H1 (cell line): ENCODE measurements at places on chromosomes 11 and 22.

DNA sequence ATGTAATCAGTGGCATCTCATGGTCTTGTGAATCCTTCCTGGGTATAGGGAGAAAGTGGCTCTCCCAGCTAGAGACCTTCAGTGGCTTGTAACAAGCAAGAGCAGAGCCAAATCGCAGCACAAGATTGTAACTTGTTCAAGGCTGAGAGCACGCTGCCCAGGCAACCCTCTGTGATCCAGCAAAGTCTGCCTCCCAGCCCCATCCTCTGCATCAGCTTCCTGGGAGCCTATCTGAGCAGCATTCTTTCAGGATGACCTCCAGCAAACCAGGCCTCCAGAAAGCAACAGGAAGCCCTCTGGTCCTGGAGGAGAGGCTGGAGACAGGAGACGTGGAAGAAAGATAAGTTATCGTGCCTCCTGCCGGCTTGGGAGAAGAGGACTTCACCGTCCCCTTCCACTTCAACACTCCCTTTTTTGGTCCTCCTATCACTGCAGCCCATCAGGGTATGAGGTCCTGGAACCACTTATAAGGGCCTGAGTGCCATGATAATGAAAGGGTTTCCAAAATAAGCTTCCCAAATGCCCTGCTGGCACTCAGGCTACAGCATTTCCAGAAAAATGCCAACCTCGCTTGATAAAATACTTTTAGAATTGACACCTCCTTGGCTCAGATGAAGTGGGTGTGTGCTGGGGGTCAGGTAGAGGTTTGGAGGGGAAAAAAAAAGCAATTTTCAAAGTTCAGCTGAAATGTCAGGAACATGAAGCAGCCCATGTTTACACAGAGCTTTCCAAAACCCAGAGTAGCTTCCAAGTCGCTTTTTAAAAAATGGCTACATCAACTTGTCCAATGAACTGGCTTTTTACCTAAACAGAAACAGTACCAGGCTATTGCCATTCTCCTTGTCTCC is 80.2 kb downstream of the PLEKHA7 start:
- H3K36me3 ChIP-seq: no peaks in the 10 kb centered on the region
- DNase-seq: no peak
- no peaks in the 10 kb centered on the region for H3K27me3 ChIP-seq
- H3K4me1 ChIP-seq: no peaks in the 10 kb centered on the region; the same call in 1 of the 2 replicates
- H3K4me3 ChIP-seq: no peak overlapping the region
- H3K27ac ChIP-seq: no peak overlapping the region

DNA sequence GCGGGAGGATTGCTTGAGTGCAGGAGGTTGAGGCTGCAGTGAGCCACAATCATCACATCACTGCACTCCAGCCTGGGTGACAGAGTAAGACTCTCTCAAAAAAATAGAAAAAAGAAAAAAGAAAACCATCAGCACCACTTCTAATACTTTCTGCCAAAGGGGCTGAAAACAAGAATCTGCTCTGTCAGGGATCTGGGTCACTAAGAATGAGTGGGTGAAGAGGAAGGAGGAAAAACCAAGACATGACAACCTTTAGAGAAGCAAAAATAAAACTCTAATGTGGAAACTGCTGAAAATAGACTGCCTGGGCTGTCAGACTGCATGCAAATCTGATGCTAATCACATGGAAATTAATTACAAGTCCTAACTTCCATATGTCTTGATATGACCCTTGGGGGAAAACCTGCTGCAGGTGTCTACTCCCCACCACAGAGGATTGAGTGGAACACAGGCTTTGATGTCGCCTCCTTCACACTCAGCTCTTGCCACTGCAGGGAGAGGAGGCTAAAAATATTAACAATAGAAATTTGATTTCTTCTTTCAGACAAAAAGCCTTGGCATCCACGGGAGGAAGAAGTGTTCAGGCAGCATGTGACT is 62.5 kb upstream of the CRTAM start:
- H3K4me1 ChIP-seq: no peaks in the 10 kb centered on the region; the same call in 1 of the 2 replicates
- DNase-seq: no peak
- no peak overlapping the region for H3K4me3 ChIP-seq
- H3K27me3 ChIP-seq: no peaks in the 10 kb centered on the region

GRCh38 chr11:67320011-67320410 is 16.7 kb downstream of the SSH3 start:
- DNase-seq: no peak
- no peak overlapping the region for H3K27ac ChIP-seq
- peaks cover 16% of the 10 kb centered on the region for H3K27me3 ChIP-seq
- no peak overlapping the region for H3K4me3 ChIP-seq
- no peaks in the 10 kb centered on the region for H3K36me3 ChIP-seq
- peaks cover 3% of the 10 kb centered on the region for H3K4me1 ChIP-seq

DNA sequence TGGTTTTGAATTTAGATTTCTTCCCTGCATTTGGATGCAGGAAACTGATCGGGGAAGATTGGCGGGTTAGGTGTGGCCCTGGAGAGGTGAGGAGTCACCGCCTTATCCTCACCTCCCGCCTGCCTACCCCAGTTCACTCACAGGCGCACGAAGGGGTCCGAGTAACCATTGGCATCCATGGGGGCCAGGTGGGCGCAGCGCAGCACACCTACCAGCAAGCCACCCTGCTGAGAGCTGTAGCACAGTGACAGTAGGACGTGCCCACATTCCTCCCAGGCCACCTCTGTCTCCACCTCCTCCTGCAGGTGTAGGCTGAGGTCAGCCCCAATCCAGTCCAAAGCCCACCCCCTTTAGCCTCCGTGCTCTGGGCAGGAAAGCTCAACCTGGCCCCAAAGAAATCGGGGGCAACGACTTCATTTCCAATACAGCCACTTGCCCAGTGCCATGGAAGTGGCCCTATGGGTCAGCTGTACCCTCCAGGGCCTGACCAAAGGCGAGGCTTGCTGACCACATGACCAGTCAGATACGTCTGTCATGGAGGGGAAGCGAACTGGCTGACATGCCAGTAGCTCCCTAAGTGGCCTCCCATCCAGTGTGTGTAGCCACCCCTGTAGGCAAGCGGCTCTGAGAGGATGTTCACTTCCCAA is 6.7 kb downstream of the NDUFV1 start:
- H3K4me1 ChIP-seq: peaks cover 13% of the 10 kb centered on the region
- no peak overlapping the region for H3K27ac ChIP-seq
- peaks cover 7% of the 10 kb centered on the region for H3K36me3 ChIP-seq
- DNase-seq: no peak

DNA sequence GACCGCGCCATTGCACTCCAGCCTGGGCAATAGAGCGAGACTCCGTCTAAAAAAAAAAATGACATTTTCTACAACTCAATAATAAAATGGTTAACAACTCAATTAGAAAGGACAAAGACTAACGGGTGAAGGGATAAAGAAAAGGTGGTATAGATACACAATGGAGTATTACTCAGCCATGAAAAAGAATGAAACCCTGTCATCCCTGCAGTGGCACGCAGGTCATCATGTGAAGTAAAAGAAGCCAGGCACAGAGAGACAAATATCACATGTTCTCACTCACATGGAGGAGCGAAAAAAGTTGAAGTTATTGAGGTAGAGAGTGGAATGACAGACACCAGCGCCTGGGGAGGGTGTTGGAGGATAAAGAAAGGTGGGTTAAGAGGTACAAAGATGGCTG is 39.0 kb downstream of the WNT7B start:
- H3K27ac ChIP-seq: no peak overlapping the region
- no peaks in the 10 kb centered on the region; the same call in 1 of the 2 replicates for H3K27me3 ChIP-seq
- no peak overlapping the region for H3K4me3 ChIP-seq
- no peaks in the 10 kb centered on the region for H3K36me3 ChIP-seq
- DNase-seq: no peak

- H3K27ac ChIP-seq: no peak overlapping the region
- H3K27me3 ChIP-seq: peaks cover 2% of the 10 kb centered on the region; the same call in 1 of the 2 replicates
Observed at GRCh38 chr11:14269692-14270573, 89.0 kb downstream of the RRAS2 start.

- no peaks in the 10 kb centered on the region for H3K4me1 ChIP-seq
- H3K27ac ChIP-seq: no peak overlapping the region
- no peak overlapping the region for H3K4me3 ChIP-seq
- no peaks in the 10 kb centered on the region for H3K36me3 ChIP-seq
Observed at GRCh38 chr22:28620244-28620922, 59.3 kb downstream of the TTC28 start.

DNA sequence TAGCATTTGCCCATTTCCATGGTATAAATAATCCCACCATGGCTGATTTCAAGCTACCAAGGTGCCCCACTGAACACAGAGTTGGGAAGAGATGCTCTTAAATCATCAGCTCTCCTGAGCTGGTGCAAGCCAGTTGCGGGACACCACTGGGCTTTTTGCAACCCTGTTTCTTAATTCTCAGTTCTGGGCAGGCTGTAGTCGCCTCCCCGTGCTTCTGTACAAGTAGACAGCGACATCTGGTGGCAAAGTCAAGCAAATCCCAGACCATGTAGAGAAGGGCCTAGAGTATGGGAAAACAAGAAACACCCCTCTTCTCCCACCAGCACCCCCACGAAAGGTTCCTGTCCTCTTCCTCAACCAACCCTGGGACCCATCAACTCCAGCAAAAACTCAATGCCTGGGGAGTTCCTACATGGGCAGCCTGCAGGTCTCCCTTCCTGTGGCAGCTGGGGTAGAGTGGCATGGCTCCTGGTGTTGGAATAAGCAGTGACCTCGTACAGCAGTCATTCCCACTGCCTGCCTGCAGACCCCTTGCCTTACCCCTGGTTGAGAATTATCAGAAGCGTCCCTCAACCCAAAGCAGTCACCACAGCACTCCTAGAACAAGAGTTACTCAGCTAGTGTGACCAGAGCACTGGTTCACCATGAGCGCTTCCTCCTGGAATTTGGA is 68.4 kb downstream of the IGLL5 start:
- no peaks in the 10 kb centered on the region for H3K4me1 ChIP-seq
- DNase-seq: no peak
- no peaks in the 10 kb centered on the region for H3K36me3 ChIP-seq
- H3K27me3 ChIP-seq: no peaks in the 10 kb centered on the region
- H3K27ac ChIP-seq: no peak overlapping the region

GRCh38 chr11:57599381-57599780 is 1.9 kb downstream of the SERPING1 start:
- H3K4me3 ChIP-seq: peak overlapping the region; percentile 64; the same call in 1 of the 2 replicates
- DNase-seq: no peak
- H3K27me3 ChIP-seq: no peaks in the 10 kb centered on the region
- no peak overlapping the region for H3K27ac ChIP-seq

- peaks cover 12% of the 10 kb centered on the region for H3K4me1 ChIP-seq
- no peak overlapping the region for H3K27ac ChIP-seq
- DNase-seq: no peak
- no peaks in the 10 kb centered on the region for H3K27me3 ChIP-seq
- H3K36me3 ChIP-seq: no peaks in the 10 kb centered on the region
Observed at GRCh38 chr22:29738118-29738815, 18.5 kb downstream of the CABP7 start.

- no peaks in the 10 kb centered on the region for H3K27me3 ChIP-seq
- DNase-seq: no peak
- H3K4me1 ChIP-seq: peaks cover 21% of the 10 kb centered on the region
- no peaks in the 10 kb centered on the region for H3K36me3 ChIP-seq
- no peak overlapping the region for H3K4me3 ChIP-seq
Observed at GRCh38 chr22:41488076-41488475, 19.2 kb downstream of the ACO2 start.

DNA sequence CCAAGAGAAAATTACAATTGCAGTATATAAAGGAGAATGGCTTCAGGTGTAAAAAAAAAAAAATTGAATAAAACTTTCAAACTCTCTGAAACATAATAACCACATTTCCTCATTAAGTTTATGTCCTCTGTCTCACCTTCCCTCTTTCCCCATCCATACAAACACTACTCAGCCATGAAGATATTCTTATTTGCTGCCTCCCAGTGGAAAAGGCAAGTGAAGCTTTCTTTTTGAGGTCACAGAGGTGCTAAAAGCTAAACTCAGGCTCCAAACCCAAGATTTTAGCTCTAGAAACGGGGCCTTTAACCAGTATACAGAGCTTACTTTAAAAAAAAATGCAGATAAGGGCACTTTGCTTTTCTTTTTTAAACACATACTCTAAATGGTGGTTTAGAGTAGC is 1568.5 kb downstream of the FAM181B start:
- no peak overlapping the region for H3K27ac ChIP-seq
- H3K27me3 ChIP-seq: no peaks in the 10 kb centered on the region
- no peak for DNase-seq
- H3K4me1 ChIP-seq: no peaks in the 10 kb centered on the region
- H3K36me3 ChIP-seq: no peaks in the 10 kb centered on the region

GRCh38 chr11:55634813-55635212 is at the start of gene OR4P4:
Gene OR4P4 (plus strand): TSS chr11:55635113.
- no peaks in the 10 kb centered on the region for H3K27me3 ChIP-seq
- no peak for DNase-seq
- no peak within 1 kb of the TSS for H3K4me3 ChIP-seq
- no peak within 1 kb of the TSS for H3K27ac ChIP-seq
- H3K4me1 ChIP-seq: no peaks in the 10 kb centered on the region

- no peaks in the 10 kb centered on the region for H3K36me3 ChIP-seq
- H3K27ac ChIP-seq: no peak overlapping the region
- no peak overlapping the region for H3K4me3 ChIP-seq
Observed at GRCh38 chr11:64560139-64560771, 30.8 kb upstream of the SLC22A12 start.

DNA sequence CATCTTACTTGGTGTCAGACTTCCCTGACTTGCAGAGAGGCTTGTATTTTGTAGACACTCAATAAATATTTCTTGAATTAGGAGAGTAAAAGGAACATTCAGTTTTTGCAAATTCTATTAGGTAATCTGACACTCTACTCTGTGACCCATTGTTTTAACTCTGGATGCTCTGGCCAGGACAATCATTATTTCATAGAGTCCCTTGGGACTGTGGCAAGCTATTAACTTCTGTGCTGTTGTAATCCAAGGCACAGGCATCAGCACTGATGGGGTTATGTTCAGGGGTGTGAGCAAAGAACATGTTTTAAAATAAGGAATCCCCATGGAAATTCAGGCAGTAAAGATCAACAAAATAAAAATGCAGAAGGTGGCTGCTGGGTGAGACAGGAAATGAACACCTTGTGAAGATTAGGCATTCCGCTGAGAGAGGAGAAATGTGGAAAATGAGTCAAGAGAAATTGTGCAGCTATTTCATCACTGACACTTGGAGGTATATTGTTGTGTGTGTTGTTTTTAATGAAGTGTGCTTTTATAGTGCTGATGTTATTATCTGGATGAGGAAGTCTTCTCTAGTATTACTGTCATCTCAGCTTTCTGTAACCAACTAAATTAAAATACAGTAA is 175.2 kb downstream of the WNT11 start:
- no peak overlapping the region for H3K4me3 ChIP-seq
- H3K36me3 ChIP-seq: no peaks in the 10 kb centered on the region
- no peaks in the 10 kb centered on the region for H3K4me1 ChIP-seq
- DNase-seq: no peak
- no peak overlapping the region for H3K27ac ChIP-seq
- no peaks in the 10 kb centered on the region for H3K27me3 ChIP-seq

- DNase-seq: peak; percentile 84
- peak overlapping the region; percentile 40 for H3K4me3 ChIP-seq
- H3K36me3 ChIP-seq: no peaks in the 10 kb centered on the region
- H3K4me1 ChIP-seq: peaks cover 3% of the 10 kb centered on the region; the same call in 1 of the 2 replicates
Observed at GRCh38 chr11:32333320-32333991, 101.9 kb downstream of the WT1 start.

- no peaks in the 10 kb centered on the region for H3K27me3 ChIP-seq
- peaks cover 17% of the 10 kb centered on the region for H3K4me1 ChIP-seq
- H3K36me3 ChIP-seq: peaks cover 13% of the 10 kb centered on the region; the same call in 1 of the 2 replicates
- peak overlapping the region; percentile 95 for H3K4me3 ChIP-seq
- no peak overlapping the region for H3K27ac ChIP-seq
Observed at GRCh38 chr11:69641681-69642548, 959 bp downstream of the CCND1 start.

GRCh38 chr11:414318-414857 is 411 bp downstream of the SIGIRR start:
- no peaks in the 10 kb centered on the region for H3K36me3 ChIP-seq
- H3K27ac ChIP-seq: no peak overlapping the region
- H3K4me1 ChIP-seq: peaks cover 18% of the 10 kb centered on the region
- H3K4me3 ChIP-seq: no peak overlapping the region
